Stimulated activated CD4-positive, alpha-beta T cell treated with anti-CD3 and anti-CD28 coated beads, TNF-alpha, amount 100 ng/mL, for 1 hour (primary cell): ENCODE measurements at places on chromosomes 16 and 17.

DNA sequence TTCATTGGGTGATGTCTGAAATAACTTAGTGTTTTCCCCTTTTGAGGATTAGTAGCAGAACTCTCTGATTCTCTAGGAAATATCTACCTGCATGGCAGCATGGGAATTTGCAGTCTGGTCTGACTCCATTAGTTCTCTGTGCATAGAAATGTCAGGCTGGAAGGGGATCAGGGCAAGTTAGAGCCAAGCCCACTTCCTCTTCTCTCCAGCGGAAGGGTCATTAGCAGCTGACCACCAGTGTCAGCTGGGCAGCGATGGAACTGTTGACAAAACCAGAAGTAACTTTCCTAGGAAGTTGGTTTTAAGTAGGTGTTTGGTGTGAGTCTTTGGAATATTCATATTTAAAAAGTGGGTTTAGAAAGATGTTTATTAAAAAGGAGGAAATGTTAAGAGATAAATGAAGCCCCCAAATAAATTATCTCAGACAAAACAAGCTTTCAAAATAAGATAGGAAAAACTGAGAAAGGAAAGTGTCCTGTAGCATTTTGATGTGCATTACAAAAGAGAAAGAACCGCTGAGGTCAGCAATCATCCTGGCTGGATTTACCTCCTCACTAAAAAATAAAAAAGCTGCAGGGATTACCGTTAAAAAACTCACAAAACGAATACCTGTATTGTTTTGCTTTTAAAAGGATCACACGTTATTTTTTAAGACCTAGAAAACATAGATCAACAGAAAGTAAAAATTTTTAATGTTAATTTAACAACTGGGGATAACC lies 32.4 kb upstream of the MMD start:
- no peak for DNase-seq

DNA sequence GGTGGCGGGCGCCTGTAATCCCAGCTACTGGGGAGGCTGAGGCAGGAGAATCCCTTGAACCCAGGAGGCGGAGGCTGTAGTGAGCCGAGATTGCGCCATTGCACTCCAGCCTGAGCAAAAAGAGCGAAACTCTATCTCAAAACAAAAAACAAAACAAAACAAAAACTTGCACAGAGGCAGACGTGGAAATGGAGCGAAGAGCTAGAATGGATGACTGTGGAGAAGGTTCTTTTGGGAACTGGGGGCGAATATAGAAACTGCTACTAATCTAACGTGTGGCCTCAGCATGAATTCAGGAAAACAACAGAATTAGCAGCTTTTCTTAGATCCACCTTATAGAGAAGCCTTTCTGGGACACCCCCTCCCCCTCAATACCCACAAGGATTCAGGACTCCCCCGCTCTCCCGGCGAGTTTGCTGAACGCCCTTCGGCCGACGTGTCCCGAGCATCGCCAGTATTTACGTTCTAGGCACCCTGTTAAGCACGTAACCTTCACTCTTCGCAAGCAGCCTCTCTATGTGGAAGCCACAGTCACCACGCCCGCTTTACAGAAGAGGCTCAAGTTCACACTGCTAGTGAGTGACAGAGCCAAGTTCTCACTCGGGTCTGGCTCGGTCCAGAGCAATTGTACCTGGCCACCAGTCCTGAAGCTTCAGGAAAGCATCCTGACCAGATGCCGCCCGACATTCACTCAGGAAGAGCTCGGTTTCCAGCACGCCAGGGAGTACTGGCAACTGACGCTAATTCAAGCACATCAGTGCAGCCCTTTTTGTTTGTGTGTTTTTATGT lies 13.3 kb upstream of the ABR start:
- no peak for DNase-seq

GRCh38 chr17:19298569-19299213 lies 61.5 kb downstream of the EPN2 start:
- DNase-seq: no peak

DNA sequence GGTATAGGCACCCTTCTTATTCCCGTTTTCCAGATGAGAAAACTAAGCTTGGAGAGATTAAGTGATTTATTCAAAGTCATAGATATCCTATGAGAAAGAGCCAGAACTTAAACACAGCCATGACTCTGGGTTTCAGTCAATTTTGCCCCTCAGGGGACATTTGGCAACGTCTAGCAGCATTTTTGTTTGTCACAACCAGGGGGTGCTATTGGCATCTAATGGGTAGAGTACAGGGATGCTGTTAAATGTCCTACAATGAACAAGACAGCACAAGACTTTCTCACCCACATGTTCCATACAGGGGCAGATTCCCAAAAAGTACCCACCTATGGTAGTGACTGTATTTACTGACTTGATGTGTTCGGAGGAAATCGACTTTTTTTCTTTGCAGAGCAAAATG lies 4.8 kb upstream of the SHISA9 start:
- no peak for DNase-seq
